ENCODE measurements at places on chromosomes 6 and 20. TPM values are rescaled to one million over a fixed set of nuclear protein-coding genes. Genes with fewer than 3 reads are reported as not detected.

Gene PRPH2
- total RNA-seq, result not detected

Gene GNAS
- 281 TPM for total RNA-seq

Gene IRF4
- 2.0 TPM for total RNA-seq

Gene TREM1
- 0.35 TPM for total RNA-seq

Gene TCF15
- not detected for total RNA-seq

Gene PLN
- 45.2 TPM for total RNA-seq
